ENCODE measurements at places on chromosomes 5 and 9.

DNA sequence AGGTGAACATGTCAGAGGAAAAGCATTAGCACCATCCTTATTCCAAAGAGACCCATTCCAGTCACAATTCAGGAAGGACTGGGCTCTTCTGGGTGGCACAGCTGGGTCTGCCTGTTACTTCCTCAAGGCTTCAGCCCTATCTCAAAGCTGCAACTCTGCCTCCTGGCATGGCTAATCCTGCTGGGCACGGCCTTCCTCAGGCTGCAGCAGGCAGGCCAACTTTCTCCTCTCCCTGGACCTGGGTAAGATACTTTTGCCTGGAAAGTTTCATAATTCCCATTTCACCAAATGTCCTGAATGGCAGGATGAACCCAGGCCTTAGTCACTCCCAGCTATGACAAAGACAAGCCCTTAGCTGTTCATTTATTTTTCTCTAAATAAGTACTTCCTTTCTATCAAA is 50.1 kb downstream of the MACROH2A1 start:
- no peak for DNase-seq

GRCh38 chr9:2681981-2682380 is 35.3 kb upstream of the KCNV2 start:
- DNase-seq, result no peak

- DNase-seq, result no peak
These were observed 353 bp downstream of the ACSL6 start for GRCh38 chr5:132010989-132011621.

- no peak for DNase-seq
These were observed 290.3 kb downstream of the EBF1 start for GRCh38 chr5:158809310-158809850.

- DNase-seq, result no peak
These were observed 178.7 kb upstream of the FBXL17 start for GRCh38 chr5:108560581-108560980.

DNA sequence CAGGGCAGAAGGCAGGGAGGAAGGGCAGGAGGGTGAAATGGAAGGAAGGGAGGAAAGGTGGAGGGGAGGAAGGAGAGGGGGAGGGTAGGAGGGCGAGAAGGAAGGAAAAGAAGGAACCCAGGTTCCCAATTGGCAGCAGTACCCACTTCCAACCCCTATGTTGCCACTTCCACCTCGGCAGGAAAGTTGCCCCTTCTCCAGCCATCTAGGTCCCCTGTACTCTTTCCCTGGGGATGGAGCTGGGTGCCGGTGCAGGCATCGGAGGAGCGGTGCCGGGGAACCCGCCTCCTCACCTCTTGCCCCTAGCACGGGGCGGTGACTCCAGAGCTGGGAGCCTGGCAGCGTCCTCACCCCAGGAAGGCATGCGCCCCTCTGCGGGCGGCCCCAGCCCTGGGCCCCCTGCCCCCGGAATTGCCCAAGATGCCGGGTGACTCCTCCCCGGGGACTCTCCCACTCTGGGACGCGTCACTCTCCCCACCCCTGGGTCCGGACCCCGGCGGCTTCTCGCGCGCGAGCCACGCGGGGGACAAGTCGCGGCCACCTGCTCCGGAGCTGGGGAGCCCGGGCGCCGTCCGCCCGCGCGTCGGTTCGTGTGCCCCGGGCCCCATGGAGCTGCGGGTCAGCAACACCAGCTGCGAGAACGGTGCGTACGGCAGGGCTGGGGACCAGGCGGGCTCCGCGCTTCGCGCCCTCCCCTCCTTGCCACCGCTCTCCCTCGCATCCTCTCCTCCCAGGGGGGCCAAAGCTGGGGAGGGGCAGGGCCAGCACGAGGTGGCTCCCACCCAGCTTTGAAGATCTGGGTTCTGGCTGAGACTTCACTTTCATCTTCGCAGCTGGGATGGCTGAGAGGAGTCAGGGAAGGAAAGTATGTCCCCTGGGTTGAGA is at the start of gene NIPAL4:
Gene NIPAL4, plus strand, starts transcription at position 499 of the 885 bp plus-strand sequence. Its CDS starts 108 bp downstream, at position 607.
- DNase-seq, result peak; percentile 11

GRCh38 chr5:36392186-36392585 is 90.5 kb upstream of the RANBP3L start:
- DNase-seq, result no peak

DNA sequence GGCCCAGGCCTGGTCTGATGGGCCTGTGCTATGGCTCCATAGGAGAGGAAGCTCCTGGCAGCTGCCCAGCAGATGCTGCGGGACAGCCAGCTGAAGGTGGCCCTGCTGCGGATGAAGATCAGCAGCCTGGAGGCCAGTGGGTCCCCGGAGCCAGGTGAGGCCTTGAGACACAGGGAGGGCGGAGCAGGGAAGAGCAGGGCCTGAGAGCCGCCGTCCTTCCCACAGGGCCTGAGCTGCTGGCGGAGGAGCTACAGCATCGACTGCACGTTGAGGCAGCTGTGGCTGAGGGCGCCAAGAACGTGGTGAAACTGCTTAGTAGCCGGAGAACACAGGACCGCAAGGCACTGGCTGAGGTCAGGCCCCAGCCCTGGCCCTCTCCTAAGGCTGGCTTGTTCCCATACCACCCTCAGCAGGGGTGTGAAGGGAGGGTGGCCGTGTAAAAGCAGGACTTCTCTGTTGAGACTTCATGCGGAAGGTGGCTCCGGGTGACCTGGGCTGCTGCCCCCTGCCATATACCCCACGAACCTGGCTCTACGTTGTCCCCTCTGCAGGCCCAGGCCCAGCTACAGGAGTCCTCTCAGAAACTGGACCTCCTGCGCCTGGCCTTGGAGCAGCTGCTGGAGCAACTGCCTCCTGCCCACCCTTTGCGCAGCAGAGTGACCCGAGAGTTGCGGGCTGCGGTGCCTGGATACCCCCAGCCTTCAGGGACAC is 4.5 kb downstream of the PKN3 start:
- DNase-seq, result no peak

DNA sequence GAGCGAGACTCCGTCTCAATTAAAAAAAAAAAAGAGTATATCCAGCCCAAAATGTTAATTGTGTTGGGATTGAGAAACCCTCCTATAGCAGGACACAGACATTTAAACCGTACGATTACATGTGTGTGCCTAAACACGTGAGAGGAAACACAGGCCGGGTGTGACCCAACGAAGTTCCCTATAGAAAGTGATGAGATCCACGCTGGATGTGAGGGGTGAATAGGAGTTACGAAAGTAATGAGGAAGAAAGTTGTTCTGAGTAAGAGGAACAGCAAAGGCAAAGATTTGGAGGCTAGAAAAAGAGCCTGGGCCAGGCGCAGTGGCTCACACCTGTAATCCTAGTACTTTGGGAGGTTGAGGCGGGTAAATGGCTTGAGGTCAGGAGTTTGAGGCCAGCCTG is 13.6 kb downstream of the NAIF1 start:
- no peak for DNase-seq

GRCh38 chr5:32029261-32029660 is 144.9 kb downstream of the GOLPH3 start:
- no peak for DNase-seq

GRCh38 chr5:6583049-6583880 is 49.6 kb downstream of the NSUN2 start:
- no peak for DNase-seq

All from CD4-positive, alpha-beta memory T cell (primary cell).